ENCODE measurements at places on chromosomes 2 and 18. TPM values are rescaled to one million over a fixed set of nuclear protein-coding genes. Genes with fewer than 3 reads are reported as not detected.

DNA sequence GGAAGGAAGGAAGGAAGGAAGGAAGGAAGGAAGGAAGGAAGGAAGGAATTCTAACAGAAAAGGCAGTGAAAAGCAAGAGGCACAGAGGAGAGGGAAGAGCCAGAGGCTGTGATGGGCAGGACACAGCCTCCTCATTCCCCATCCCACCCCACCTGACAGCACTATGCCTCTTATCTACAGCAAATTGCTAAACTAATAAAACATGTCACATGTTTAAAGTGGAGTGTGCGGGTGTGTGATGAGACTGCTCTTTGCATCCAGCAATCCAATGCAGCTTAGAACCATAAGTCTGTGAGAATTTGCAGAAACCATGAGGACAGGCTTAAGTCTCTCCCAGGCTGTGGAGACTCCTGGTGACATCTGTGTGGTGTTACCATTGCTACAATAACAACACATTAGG, 108.4 kb upstream of the ALK start:
- no peaks in the 10 kb centered on the region for H3K4me1 ChIP-seq
- no peaks in the 10 kb centered on the region for H3K36me3 ChIP-seq

- H3K27ac ChIP-seq: no peak overlapping the region
- no peaks in the 10 kb centered on the region for H3K36me3 ChIP-seq
- H3K4me3 ChIP-seq: no peak overlapping the region
- no peak for DNase-seq
These were observed 110.2 kb downstream of the FIGN start for GRCh38 chr2:163625632-163626031.

GRCh38 chr2:198465970-198466369, 661.6 kb downstream of the PLCL1 start:
- no peak overlapping the region for H3K27ac ChIP-seq
- no peak overlapping the region for H3K4me3 ChIP-seq
- no peak for DNase-seq
- no peaks in the 10 kb centered on the region for H3K27me3 ChIP-seq
- no peaks in the 10 kb centered on the region for H3K4me1 ChIP-seq

GRCh38 chr2:238380785-238381184, 45.9 kb upstream of the ASB1 start:
- no peaks in the 10 kb centered on the region for H3K4me1 ChIP-seq
- no peaks in the 10 kb centered on the region for H3K36me3 ChIP-seq
- H3K4me3 ChIP-seq: no peak overlapping the region
- no peak for DNase-seq
- H3K27me3 ChIP-seq: no peaks in the 10 kb centered on the region
- no peak overlapping the region for H3K27ac ChIP-seq

DNA sequence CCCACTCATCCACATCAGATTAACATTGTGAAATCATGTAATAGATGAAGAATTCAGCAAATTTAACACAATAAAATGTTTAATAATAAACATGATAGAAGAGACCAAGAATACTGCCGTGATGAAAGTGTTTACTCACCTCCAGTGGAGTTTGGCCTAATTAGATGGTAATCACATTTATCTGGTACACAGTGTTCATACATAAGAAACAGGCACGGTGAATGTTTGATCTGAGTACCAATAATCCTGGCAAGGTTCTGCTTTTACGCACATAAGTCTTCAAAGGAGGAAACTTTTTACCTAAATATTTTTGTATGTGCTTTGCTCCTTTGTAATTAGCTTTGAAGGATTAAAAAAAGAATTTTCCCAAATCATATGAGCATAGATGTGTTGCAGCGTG, 122.5 kb downstream of the IRS1 start:
- DNase-seq: no peak
- H3K36me3 ChIP-seq: no peaks in the 10 kb centered on the region
- H3K27ac ChIP-seq: no peak overlapping the region
- H3K4me3 ChIP-seq: no peak overlapping the region

DNA sequence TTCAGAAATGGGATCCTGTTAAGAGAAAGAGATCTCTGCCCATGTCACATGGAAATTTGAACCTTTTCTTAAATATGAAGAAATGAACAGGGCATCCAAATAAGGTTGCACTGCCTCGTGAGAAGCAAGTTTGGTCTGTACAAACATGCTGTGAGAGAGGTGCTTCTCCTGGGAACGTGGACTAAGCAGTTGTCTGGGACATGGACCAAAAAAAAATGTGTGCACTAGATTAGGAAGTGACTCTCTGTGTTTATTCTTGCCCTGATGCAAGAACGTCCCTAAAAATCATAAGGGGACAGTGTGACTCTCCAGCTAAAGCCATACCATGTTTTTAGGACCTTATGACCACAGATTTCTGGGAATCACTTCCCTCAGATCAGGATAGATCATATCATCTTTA, 23.7 kb upstream of the GCG start:
- no peak for DNase-seq
- no peaks in the 10 kb centered on the region for H3K27me3 ChIP-seq
- no peaks in the 10 kb centered on the region for H3K4me1 ChIP-seq
- no peaks in the 10 kb centered on the region for H3K36me3 ChIP-seq

Gene RETREG2
- total RNA-seq: 138 TPM

Gene HAAO
- total RNA-seq: 3.2 TPM

Gene B3GNT7
- 3.3 TPM for total RNA-seq

Gene SP140
- 7.2 TPM for total RNA-seq

Gene RPS27A
- 371 TPM for total RNA-seq

Gene RNF125
- 1.9 TPM for total RNA-seq

Gene CFAP210
- total RNA-seq: 21.8 TPM

Gene PDE11A
- 2.2 TPM for total RNA-seq
